AG09309 (cell line): ENCODE measurements at places on chromosomes 5 and 9.

- no peak for DNase-seq
These were observed 54.3 kb downstream of the CSNK1A1 start for GRCh38 chr5:149496917-149497316.

- DNase-seq, result no peak
These were observed 2.1 kb downstream of the TTLL11 start for GRCh38 chr9:122090981-122091380.

DNA sequence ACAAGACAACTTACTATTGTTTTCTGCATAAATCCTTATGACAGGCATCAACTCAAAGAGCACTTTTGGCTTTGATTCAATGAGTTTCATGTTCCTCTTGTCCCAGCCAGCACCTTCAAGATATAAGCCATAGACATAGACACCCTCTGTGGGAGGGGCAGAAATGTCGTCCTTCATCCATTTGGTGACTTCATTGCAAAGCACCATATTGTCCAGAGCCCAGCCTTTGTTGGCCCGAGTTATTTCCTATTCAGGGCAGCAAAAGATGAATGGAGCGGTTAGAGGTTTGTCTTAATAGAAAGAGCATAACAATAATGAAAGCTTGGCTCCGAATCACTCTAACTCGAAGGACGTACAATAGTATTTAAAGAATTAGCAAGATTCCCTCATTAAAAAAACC, 243.9 kb downstream of the DNAH5 start:
- DNase-seq, result no peak

- no peak for DNase-seq
These were observed 62.4 kb downstream of the ZNF462 start for GRCh38 chr9:106925392-106925791.

- no peak for DNase-seq
These were observed at the start of gene GPX3 for GRCh38 chr5:151020304-151021110. Gene GPX3 (plus strand): TSS chr5:151020591. CDS start chr5:151020655, 64 bp downstream.

GRCh38 chr9:135772056-135772646, 70.2 kb downstream of the KCNT1 start:
- no peak for DNase-seq

- no peak for DNase-seq
These were observed 116.5 kb downstream of the CPLANE1 start for GRCh38 chr5:37132646-37133045.

- no peak for DNase-seq
These were observed 128.1 kb upstream of the SMIM23 start for GRCh38 chr5:171657473-171657872.

DNA sequence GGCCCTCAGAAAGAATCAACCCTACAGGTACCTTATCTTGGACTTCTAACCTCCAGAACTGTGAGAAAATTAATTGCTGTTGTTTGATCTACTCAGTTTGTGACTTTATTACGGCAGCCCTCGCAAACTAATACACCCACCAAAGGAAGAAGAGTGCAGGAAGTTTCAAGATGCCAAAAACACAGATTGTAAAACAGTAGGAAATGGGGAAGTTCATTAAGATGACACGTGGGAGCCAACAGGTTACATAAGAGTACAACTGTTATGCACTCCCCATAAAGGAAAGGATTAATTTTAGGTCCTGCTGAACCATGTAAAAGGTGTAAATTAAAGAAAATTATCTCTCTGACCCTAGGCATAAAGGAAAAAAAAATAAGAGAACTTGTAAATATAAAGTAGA, 294.3 kb downstream of the EPB41L4A start:
- DNase-seq, result no peak

DNA sequence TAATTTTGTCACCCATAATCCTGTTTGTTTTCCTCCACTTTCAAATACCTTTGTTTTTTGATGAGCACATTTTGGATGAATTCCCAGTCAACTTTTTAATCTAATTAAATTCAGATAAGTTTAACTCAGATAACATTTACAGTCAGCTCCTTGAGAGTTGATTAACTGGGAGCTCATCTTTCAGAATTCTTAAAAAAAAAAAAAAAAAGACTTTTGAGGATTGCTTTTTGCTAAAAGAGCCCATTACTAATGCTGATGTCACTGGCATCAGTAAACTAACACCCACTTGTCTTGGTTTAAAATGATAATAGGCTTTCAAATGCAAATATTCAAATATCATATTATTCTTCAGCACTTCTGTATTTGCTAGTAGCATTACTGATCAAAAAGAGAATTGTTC, 47.1 kb upstream of the NFIB start:
- DNase-seq, result no peak

DNA sequence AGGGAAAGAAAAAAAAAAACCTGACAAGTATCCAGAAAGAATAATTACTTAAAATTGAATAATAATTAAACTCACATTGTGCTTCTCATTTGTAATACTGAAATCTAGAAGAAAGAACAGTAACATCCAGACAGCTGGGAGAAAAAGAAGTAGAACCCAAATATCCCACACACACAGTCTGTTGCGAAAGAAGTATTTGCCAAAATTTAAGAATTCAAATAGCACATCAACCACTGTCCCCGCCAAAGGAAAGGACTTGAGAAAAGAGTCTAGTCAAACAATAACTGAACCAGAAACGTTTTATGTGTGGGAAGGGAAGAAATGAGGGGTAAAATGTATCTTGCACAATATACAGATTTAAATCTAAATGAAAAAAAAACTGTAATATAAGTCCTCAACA, 202.8 kb downstream of the MLLT3 start:
- no peak for DNase-seq

GRCh38 chr5:37552161-37552560, 173.0 kb downstream of the WDR70 start:
- DNase-seq, result no peak

GRCh38 chr5:181051841-181052671, 12.0 kb downstream of the BTNL9 start:
- no peak for DNase-seq

- DNase-seq, result no peak
These were observed 46.8 kb downstream of the MRPL36 start for GRCh38 chr5:1752881-1753280.

- no peak for DNase-seq
These were observed 198.7 kb downstream of the GAPVD1 start for GRCh38 chr9:125460346-125460745.

DNA sequence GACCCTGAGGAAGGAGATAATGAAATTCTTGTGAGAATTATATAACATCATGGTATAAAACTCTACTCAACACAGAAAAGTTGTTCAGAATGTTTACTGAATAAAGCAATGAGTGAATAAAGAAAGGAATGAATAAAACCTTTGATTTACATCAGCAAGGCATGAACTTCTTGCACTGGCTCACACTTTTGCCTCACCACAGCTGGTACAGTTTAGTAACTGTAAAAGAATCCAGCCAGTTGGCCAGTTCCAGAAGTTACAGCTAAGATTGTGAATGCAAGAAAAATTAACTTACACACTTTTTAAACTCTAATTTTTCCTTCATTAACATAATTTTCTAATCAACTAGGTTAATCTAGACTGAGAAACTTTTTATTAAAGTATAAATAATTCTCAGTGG, 490.9 kb downstream of the NFIB start:
- DNase-seq, result no peak

- DNase-seq, result no peak
These were observed 8.8 kb downstream of the BTF3 start for GRCh38 chr5:73507062-73507461.

GRCh38 chr9:127940593-127940992, 2.9 kb upstream of the DPM2 start:
- DNase-seq, result no peak

DNA sequence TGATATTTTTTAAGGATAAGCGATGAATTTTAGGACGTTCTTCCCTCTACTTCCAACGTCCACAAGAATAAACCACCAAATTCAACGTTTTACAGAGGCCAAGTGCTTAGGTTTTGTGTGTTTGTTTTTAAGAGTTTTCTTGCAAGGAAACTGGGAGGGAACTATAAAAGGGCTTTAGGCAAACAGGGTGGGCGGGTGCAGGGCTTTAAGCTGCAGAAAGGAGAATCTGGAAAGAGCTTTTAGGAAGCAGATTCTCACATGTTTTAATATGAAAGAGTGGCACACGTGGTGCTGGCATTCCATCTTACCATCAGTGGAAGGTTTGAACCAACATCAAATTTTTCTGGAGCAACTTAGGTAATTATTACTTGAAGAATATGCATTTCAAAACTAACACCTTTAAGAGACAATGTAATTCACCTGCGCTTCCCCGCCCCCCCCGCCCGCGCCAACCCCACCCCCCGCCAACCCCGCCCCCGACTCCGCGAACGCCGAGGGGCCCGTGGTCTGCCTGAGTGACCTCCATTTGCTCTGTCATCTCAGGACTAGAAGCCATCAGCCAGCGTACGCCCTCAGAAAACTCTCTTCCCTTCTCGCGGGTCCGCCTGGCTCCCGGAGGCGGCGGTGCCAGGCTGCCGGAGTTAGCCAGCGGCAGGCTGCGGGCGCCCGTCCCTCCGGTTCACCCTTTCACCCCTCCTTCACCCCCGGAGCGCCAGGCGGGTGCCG, 911 bp upstream of the PIK3R1 start:
- no peak for DNase-seq

DNA sequence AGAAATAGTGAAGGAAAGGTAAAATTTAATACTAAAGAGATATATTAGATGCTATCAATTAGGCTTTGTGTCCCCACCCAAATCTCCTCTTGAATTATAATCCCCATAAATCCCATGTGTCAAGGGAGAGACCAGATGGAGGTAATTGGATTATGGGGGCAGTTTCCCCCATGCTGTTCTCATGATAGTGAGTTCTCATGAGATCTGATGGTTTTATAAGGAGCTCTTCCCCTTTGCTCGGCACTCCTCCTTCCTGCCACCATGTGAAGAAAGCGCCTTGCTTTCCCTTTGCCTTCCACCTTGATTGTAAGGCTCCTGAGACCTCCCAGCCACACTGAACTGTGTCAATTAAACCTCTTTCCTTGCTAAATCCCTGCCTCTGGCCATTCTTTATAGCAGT, 697.0 kb upstream of the RGMB start:
- no peak for DNase-seq

- no peak for DNase-seq
These were observed 2.7 kb downstream of the GZMA start for GRCh38 chr5:55104946-55105701.

DNA sequence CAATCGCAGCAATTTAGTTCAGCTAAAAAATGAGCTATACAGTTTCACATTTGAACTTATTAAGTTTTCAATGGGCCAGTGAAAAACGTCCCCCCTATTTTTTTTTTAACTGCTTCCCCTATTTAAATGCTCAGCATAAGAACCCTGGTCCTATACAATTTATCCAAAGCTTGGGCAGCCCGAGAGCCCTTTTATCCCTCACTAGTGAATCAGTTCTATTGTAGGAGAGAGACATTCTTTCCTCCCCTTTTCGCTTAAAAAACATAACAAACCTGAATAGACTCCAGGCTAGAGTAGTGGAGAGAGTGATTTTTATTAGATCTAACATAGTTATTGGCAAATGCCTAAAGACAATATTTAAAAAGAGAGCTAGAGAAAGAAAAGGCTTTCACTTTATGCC, 1.4 kb downstream of the LIX1 start:
- DNase-seq, result no peak

DNA sequence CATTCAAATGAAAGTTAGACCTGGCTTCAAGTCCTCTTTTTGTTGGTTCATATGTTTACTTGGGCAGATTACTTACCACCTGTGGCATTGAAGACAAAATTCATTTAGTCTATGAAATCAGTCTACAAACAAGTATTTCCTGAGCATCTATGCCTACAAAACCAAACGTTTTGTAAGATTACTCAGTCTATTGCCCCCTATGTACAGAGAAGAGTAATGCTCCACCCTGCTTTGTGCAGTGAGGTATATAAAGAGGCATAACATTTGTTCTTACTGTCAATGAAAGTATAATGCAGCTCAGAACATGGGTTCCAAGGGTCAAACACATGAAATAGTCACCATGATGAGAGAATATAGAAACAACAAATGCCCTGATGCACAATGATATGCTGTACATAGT, 580.7 kb downstream of the KIF4B start:
- no peak for DNase-seq

GRCh38 chr5:110258460-110259216, 467.8 kb downstream of the TMEM232 start:
- DNase-seq, result peak; percentile 33

DNA sequence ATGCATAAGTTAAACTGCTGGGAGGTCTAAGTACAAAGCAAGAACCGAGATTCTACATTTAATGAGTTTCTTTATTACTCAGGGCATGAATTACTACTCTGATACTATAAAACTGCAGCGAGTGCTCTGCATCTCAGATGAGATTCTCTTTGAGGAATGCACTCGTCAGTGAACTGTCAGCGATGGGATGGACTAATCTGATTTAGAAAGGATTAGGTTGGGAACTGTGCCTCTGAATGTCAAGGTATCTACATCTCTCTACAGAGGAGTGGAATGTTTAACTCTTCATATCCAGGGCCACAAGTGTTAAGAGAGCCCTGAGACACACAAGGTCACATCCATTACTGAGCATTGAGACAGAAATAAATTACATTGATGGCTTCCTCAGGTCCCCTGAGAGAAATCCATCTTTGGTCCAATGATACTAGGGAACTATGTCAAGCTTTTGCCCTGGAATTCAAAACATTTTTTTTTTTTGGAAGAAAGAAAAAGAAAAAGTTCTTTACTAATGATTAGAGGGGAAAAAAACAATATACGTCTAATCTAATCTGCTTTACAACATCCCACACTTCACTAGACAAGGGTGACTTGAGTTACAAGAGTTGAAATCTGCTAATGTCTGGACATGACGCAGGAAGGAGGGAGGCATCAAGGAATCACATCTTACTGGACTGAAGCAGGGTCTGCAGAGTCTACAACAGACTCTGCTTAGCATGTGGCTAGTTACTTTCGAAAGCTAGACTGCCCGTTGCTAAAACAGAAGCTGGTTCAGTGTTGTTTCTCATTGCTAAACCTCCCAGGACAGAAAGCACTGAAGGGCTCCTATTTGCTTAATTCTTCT, 270.0 kb upstream of the TLE4 start:
- DNase-seq, result no peak

DNA sequence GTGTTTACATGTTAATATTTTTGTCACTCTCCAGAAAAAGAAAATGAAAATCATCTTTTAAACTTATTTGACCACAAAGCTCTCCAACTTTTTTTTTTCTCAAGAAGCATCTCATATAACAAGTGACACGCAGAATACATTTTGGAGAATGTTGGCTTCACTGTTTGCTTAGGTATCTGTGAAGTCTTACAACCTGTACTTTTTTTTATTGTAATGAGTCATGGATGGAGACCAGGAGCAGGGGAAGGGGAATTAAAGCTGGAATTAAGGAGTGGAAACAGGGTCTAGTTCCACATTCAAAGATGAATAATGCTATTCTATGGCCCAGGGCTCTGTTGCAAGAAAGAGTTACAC, 211.9 kb downstream of the MAN2A1 start:
- no peak for DNase-seq
